IPS DF 19.7 (cell line): ENCODE measurements at places on chromosomes 7 and 10.

DNA sequence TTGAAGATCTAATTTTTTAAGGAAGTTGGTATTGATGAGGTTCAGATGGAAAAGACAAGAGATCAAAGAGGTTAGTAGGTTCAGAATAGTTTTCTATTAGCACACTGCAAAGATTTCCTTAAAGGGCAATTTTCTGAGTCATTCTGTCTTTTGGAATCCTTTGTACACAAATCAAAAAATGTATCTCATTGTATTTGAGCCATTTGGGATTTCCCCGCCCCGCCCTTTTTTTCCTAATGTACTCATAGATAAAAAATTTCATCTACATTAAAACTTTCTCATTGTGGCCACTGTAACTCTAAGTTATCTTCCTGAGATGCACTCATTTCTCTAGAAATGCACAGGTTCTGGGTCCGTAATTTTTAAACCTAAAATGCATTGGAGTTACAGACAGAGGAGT is 12.1 kb downstream of the GIMAP6 start:
- no peak for DNase-seq

GRCh38 chr7:75798770-75799169 is 14.8 kb downstream of the CCL24 start:
- DNase-seq = no peak

DNA sequence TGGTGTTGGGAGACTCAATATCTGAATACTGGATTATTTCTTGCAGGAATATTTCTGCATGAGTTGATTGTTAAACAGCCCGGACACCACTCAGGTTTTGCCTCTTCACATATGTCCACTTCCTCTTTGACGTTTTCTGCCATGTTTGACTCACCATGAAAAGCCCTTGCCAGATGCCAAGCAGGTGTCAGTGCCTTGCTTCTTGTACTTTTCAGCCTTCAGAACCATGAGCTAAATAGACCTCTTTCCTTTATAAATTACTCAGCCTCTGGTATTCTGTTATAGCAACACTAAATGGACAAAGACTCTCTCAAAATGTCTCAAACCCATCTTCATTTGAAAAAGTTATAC is 24.7 kb upstream of the MACC1 start:
- DNase-seq = no peak

- no peak for DNase-seq
Observed at GRCh38 chr10:128314686-128315085, 188.5 kb upstream of the MKI67 start.

- DNase-seq = no peak
Observed at GRCh38 chr10:43938810-43939209, 290.1 kb upstream of the ZNF32 start.

GRCh38 chr7:82740246-82740848 is 296.8 kb upstream of the CACNA2D1 start:
- DNase-seq = no peak

DNA sequence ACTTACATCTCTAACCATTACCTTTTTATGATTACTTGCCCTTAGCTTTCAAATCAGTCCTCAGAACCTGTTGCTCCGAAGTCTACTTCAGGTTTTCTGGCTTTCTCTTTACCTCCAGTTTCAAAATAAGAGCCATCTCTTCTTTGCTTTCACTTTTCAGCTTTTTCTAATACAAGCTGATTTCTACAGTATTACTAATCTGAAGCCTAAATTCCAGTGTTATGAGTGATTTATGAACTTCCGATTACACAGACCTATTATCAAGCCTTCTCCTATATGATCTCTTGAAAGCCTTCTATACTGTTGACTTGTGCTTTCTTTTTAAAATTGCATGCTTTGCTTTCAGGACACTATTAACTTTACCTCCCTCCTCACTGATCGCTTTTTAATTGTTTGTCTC is 1307.8 kb upstream of the CELF2 start:
- DNase-seq = no peak

DNA sequence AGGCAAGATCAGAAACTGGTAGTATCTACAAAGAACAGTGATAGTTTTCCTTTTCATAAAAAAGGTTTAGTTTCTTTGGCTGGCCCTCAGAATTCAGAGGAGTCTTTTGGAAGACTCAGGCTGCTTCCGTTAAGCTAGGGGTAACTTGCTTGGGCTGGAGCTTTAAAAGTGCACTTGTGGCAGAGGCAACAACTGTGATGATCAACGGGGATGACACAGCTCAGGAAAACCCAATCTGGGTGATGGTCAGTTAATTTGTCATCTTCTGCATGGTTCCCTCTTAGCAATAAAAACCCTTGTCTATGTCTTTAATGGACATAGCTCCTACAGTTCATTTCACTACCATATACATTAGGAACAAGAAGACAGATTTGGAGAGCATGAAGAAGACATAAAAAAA is 46.7 kb downstream of the SGMS1 start:
- no peak for DNase-seq
